ENCODE measurements at places on chromosomes 7 and 10. TPM values are rescaled to one million over a fixed set of nuclear protein-coding genes. Genes with fewer than 3 reads are reported as not detected.

NCF1 gene
- not detected for polyA plus RNA-seq

- no peak for DNase-seq
Observed at GRCh38 chr10:49079499-49079898, 35.8 kb downstream of the VSTM4 start.

- DNase-seq = no peak
Observed at GRCh38 chr7:155340721-155341120, 43.0 kb downstream of the INSIG1 start.

DNA sequence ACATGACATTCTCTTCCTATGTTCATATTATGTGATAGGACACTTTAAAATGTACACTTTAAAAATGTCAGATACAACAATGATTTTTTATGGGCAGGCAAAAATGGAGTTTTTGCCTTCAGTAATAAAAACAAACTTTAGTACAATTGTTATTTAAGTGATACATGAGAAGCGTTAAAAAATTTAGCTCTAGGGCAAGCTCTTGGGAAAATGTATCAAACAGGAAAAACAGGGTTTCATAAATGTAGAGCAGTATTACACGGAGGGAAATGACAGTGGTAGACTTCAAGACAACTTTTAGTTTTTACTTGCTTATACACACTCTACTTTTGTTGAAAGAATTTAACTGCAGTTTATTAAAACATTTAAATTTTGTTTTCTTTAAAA lies 1.5 kb downstream of the FHIP2A start:
- DNase-seq = no peak

DNA sequence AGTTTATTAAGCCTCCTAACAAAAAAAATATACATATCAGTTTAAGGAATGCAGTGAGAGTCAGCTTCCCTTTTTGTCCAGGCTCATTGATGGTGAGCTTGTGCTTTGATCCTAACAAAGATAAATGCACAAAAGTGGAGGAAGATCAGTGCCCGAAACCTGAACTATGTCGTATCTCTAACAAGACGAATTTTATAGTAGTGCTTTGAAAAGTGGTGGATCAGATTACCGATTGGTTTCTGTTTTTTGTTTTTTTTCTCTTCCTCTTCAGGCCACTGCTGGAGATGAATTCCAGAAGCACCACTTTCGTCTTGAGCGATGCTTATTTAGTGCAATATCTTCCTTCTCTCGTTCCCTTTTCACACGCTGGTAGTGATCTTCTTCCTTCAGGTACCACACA lies 72.8 kb downstream of the RHOBTB1 start:
- no peak for DNase-seq

GRCh38 chr10:63763744-63764143 lies 242.5 kb downstream of the REEP3 start:
- DNase-seq = no peak

SPDYE11 gene
- not detected for polyA plus RNA-seq

DNA sequence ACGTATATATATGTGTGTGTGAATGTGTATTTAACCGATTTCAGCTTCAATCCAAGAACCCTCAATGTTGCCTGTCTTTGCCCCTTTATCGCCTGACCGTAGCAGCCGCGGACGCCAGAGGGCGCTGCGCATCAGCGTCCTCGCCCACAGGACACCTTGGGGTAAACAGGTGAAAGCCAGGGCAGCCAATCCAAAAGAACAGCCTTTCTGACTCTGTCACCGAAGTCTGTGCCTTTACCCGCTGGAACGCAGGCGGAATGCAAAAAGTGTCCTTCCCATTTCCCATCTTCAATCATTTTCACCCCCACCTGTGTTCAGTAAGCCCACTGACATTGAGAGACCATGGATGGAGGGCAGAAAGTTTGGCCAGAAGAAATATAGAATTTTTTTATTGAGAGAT lies 3.6 kb downstream of the NXPH1 start:
- DNase-seq = no peak

- DNase-seq = no peak
Observed at GRCh38 chr7:151814400-151815009, 62.4 kb downstream of the PRKAG2 start.

SORBS1 gene
- polyA plus RNA-seq = 1.1 TPM

- DNase-seq = no peak
Observed at GRCh38 chr7:149878523-149878921, 4.8 kb downstream of the ATP6V0E2 start.

SMNDC1 gene
- 6.1 TPM for polyA plus RNA-seq

DNA sequence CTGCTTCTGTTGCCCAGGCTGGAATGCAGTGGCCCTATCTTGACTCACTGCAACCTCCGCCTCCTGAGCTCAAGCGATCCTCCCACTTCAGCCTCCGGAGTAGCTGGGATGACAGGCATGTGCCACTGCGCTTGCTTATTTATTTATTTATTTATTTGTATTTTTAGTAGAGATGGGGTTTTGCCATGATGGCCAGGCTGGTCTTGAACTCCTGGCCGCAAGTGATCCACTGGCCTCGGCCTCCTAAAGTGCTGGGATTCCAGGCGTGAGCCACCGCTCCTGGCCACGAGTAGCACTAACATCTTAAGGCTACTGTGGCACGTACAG lies 70.9 kb downstream of the CARD11 start:
- no peak for DNase-seq

DNA sequence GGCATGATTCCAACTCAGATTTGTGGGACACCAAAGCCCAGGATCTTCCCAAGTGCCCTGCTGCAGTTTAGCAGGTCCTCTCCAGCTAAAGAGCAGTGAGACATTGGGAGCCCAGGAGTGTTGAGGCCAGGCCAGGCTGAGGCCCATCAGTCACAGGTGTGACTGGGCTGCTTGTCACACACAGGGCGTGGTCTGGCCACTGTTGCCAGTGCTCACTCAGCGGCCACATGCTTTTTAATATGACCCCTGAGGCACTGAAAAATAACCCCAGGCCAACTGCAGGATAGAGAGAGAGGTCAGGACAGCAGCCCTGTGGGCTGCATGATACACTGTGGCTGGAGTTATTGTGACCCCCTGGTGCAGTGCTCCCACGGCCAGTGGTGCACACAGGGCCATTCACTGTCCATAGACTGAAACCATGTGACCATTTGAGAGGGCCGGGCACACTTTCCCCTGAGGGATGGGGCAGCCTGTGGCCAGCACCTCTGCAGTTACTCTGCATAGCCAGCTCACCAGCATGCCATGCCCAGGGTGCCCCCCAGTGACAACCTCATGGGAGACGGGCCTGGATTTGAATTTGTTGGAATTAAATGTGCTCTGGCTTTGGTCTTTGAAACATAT lies 4.2 kb downstream of the GDF2 start:
- no peak for DNase-seq

NKX1-2 gene
- polyA plus RNA-seq = not detected

- no peak for DNase-seq
Observed at GRCh38 chr7:51318886-51319579, 2.4 kb upstream of the COBL start.

All from BJ (cell line).